ENCODE measurements at places on chromosomes 6 and 20.
A peak's percentile ranks its signal among the peaks of the same experiment; 100 is the strongest.

- peak; percentile 69 for DNase-seq
Observed at GRCh38 chr6:136592930-136593673, 42.9 kb upstream of the MAP7 start.

- no peak for DNase-seq
Observed at GRCh38 chr6:26067367-26067766, 19.9 kb upstream of the HFE start.

- DNase-seq, result no peak
Observed at GRCh38 chr20:3194617-3195280, 9.7 kb downstream of the DDRGK1 start.

GRCh38 chr6:128111096-128111495 is 210.2 kb upstream of the THEMIS start:
- DNase-seq, result no peak

DNA sequence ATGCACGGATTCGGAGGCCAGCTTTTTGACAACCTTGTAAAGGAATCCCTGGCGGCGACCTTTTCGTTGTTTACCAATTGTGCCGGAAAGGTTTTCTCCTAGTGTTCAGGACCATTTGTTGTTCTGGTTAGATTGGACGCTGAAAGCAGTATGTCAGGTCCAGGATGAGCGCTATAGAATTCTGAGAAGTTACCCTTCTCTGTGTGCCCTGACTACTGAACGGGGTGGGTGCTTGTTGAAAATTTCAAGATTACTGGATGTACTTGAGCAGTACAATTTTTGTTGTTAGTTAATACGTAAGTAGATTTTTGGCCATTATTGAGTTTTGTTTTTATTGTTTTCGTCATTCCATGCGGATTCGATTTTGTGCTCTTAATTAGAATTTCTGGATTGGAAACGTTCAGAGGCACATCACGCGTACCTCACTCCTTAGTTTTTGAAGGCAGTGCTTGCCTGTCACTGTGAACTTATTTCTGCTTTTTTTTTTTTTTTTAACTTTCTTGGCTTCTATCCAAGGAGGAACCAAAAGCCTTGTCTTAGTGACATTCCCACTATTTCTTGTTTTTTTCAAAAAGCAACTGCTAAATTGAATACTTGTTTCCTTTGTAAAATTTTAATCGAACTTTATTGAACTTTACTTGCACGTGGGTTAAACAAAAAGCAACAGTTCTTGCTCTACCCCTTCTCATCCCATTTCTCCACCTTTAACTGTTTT is 898 bp downstream of the XRN2 start:
- DNase-seq, result no peak

GRCh38 chr6:155442562-155442961 is 13.1 kb downstream of the NOX3 start:
- DNase-seq, result no peak

GRCh38 chr20:22402550-22402949 is 181.8 kb downstream of the FOXA2 start:
- DNase-seq, result no peak

- peak; percentile 77 for DNase-seq
Observed at GRCh38 chr6:154448448-154449096, 61.9 kb downstream of the CNKSR3 start.

GRCh38 chr20:34824806-34825529 is 483 bp downstream of the NCOA6 start:
- DNase-seq, result peak; percentile 58

DNA sequence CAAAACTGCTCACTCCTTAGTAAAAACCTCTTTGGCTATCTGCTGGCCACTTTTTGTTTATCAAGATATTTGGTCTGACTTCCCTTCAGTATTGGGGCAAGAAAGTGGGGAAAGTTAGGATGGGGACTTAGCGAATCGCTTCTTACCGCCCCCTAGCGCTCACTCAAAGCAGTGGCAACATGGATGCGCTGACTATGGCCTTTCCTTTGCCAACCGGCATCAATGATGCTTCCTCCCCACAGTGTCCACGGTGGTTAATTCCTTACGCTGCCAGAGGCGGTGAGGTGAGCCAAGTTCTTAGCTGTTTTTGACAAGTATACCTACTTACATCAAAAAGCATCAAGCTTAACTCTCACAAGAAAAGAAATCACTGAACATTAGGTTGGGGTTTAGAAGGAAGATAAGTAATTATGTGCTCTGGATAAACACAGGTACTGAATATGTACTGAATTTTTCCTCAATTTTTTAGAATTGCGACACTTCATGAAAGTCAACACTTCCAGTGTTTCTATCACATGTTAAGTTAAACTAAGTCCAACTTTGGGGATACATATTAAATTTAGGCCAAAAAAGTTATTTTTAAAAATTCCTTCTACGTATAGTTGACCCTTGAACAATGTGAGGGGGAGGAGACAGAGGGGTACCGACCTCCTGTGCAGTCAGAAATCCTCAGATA is 86.7 kb downstream of the GMDS start:
- DNase-seq, result no peak
